Activated CD8-positive, alpha-beta memory T cell treated with anti-CD3 and anti-CD28 coated beads, Interleukin-2, amount 10 ng/mL, durations not matched to agents 7 days and 5 days (primary cell): ENCODE measurements at places on chromosomes 16 and 17. TPM values are rescaled to one million over a fixed set of nuclear protein-coding genes. Genes with fewer than 3 reads are reported as not detected.

The PDILT gene
- not detected for total RNA-seq

The PPM1E gene
- total RNA-seq: 0.03 TPM

GRCh38 chr16:80161799-80162739 is 378.7 kb upstream of the DYNLRB2 start:
- no peak overlapping the region for H3K4me3 ChIP-seq
- H3K4me1 ChIP-seq: no peaks in the 10 kb centered on the region
- no peak for DNase-seq
- no peaks in the 10 kb centered on the region for H3K27me3 ChIP-seq
- no peaks in the 10 kb centered on the region for H3K36me3 ChIP-seq

DNA sequence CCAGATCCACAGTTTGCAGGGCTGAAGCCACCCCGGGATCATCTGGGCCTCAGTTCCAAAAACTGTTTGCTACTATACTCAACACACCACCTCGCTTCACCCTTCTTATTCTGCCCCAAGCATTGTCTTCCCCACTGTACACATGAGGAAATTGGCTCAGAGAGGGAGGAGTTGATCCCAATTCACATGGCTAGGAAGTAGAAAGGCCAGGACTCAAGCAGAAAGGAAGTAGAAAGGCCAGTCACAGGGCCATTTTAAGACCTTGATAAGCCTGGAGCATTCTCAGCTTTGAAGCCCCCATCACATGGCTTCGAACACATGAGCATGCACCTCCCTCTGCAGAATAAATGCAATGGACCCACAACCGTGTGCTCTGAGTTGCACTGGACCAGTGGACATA is 7.7 kb upstream of the PRSS22 start:
- H3K4me3 ChIP-seq: no peak overlapping the region
- H3K36me3 ChIP-seq: no peaks in the 10 kb centered on the region
- no peak overlapping the region for H3K27ac ChIP-seq
- peaks cover 13% of the 10 kb centered on the region for H3K4me1 ChIP-seq

DNA sequence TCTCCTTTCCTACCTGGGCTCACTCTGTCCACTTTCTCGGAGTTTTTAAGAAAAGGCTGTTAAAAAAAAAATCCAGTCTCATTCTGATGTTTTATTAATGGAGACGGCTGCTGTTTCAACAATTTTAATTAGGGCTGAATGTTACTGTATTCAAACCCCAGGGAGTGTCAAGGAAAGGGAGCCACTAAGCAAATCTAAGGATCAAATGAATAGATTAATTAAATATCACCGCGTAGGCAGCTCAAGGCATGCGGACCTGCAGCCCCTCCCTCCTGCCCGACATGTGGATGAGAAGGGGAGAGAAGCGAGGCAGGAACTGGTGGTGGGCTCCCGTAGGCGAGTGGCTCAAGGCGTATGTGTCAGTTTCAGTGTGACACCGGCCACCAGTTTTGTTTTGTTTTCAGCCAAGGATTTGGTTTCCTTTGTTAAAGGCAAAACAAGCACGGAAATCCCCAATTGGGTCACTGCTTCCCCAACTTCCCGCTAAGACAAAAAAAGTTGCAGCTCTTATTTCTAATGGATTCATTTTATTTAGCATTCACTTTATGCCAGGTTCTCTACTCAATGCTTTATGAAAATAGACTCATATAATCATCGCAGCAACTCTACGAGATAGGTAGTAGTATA is 110.6 kb downstream of the GP2 start:
- H3K27me3 ChIP-seq: no peaks in the 10 kb centered on the region
- DNase-seq: no peak
- H3K4me3 ChIP-seq: no peak overlapping the region
- H3K36me3 ChIP-seq: no peaks in the 10 kb centered on the region
- no peaks in the 10 kb centered on the region for H3K4me1 ChIP-seq

DNA sequence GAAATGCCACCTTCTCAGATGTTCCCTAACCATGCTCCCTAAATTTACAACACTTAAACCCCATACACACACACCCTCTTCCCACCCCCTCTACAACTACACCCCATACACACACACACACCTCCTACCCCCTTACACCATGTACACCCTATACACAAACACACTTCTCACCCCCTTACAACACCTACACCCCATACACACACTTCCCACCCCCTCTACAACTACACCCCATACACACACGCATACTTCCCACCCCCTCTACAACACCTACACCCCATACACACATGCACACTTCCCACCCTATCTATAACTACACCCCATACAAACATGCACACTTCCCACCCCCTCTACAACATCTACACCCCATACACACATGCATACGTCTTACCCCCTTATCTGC is 172.0 kb downstream of the SLC39A11 start:
- H3K27me3 ChIP-seq: no peaks in the 10 kb centered on the region
- no peaks in the 10 kb centered on the region for H3K36me3 ChIP-seq
- H3K27ac ChIP-seq: no peak overlapping the region
- DNase-seq: no peak
- no peak overlapping the region for H3K4me3 ChIP-seq
- no peaks in the 10 kb centered on the region for H3K4me1 ChIP-seq

The PIGW gene
- 9.6 TPM for total RNA-seq

DNA sequence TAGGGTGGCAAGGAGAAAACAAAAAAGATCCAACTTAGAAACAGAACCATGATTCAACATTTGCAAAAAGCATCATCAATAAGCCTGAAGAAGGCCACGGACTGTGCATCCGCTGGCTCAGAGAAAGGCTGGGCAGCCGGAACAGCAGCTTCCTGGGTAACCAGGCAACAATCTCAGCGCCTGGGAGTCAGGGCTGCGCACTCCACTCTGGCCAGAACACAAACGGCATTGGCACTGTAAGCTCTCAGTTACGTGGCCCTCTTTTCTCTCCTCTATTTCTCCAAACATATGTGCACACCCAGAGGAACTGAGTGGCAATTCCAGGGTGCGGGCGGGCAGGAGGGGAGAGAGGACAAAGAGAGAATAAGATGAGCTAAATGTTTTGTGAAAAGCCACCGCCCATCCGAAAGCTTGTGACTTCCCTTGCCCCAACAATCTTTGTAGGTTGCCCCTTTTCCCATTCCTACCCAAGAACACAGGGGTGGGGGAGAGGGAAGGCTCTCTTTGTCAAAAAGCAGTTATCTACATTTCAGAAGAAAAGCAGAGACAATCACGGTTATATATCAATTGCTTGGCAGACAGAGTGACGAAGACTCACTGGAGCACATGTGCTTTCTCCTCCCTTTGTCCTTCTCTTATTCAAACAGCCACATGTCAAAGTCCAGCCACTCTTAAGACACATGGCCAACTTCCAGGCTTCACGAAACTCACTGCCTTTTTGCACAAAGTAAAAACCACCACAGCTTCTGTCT is 6.6 kb upstream of the GHDC start:
- no peak overlapping the region for H3K27ac ChIP-seq
- no peak overlapping the region for H3K4me3 ChIP-seq
- H3K27me3 ChIP-seq: no peaks in the 10 kb centered on the region
- peaks cover 19% of the 10 kb centered on the region for H3K36me3 ChIP-seq

DNA sequence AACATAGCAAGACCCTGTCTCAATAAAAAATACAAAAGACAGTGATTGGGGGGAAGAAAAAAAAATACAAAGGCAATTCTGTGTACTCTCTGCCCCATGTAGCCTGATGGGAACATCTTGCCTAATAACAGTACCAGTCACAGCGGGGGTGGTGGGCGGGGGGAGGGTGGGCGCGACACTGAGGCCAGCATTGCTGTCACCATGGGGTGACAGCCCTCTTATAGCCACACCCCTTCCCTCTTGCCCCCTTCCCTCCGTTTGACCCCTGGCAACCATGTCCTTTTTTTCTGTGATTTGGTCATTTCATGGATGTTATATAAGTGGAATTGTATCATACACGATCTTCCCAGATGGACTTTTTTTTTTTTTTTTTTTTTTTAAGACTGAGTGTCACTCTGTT is 80.9 kb downstream of the DNAH17 start:
- H3K36me3 ChIP-seq: no peaks in the 10 kb centered on the region
- no peaks in the 10 kb centered on the region for H3K4me1 ChIP-seq
- no peaks in the 10 kb centered on the region for H3K27me3 ChIP-seq
- no peak for DNase-seq
- H3K27ac ChIP-seq: no peak overlapping the region

DNA sequence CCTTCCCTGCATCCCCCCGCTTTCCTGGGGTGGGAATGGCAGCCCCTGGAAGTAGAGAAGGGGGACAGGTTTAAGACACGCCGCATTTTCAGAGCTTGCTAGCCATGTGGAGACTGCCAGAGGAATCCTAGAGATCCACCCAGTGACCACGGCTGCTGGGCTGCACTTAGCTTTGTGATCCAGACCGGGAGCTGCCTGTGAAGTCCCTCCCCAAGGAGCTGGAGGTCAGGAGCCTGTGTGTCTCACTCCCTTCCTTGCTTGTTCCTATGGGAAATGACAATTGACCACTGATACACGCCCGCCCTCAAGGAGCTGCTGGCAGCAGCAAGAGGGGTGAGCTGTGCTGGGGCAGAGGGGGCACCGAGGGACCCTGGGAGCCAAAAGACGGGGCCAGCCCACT is 73.7 kb downstream of the SREBF1 start:
- no peak overlapping the region for H3K4me3 ChIP-seq
- H3K4me1 ChIP-seq: peaks cover 17% of the 10 kb centered on the region
- peaks cover 2% of the 10 kb centered on the region for H3K36me3 ChIP-seq

DNA sequence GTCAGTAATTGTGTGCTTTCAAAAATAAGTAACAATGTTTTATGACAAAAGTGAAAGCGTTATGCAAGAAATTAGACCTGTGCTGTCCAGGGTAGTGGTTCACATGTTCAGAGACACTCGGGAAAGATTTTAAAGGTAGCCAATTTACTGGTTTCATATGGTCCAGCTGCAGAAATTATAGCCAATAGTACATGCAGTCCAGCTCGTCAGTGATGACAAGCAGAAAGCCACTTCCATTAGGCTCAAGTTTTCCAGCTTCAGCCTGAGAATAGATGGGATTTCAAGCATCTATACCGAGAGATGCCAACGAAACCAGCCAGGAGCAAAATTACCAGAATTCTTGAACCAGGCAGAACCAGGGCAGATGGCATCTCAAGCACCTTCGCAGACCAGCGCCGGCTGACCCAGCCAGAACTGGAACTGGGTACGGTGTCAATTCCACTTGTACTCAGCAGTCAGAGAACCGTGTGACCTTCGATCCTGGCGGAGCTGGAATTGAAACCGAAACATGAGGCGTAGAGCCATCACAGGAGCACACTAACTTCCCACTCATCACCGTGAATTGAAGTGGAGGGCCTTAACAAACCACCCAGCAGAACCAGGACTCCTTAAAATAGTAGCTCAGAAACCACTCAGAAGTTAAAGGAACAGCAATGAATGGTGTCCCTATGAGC is 207.9 kb upstream of the HSBP1 start:
- H3K4me1 ChIP-seq: no peaks in the 10 kb centered on the region
- H3K27ac ChIP-seq: no peak overlapping the region
- no peak overlapping the region for H3K4me3 ChIP-seq

DNA sequence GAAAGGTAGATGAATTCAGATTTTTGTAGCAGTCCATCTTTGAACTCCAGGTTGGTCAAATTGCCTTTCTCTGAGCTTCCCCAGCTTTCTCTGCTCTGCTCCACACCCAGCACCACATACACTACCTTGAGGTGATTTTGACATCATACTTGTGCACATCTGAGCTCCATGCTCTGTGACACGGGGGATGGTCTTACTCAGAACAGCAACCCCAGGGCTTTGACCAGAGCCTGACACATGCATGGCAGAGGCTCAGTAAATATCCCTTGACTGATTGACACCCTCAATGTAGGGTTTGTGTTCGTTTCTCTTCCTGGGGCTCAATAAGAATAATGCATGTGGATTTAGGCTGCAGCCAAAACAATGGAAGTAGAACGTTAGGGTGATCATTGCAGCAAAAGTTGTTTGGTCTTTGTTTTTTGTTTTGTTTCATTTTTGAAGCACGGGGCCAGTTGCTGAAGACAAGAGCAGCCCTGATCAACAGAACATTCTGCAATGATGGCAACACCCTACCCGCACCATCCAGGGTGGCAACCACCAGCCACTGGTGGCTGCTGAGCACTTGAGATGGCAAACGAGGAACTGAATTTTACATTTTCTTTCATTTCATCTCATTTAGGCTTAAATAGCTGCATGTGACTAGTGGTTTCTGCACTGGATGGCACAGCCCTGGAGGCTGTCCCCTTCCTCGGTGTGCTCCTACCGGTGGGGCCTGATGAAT is 224.8 kb upstream of the TNRC6C start:
- DNase-seq: peak; percentile 5
- no peaks in the 10 kb centered on the region for H3K4me1 ChIP-seq
- peaks cover 6% of the 10 kb centered on the region for H3K36me3 ChIP-seq
- no peak overlapping the region for H3K4me3 ChIP-seq
- peaks cover 41% of the 10 kb centered on the region for H3K27me3 ChIP-seq
- H3K27ac ChIP-seq: no peak overlapping the region

GRCh38 chr16:31376705-31377104 is 16.4 kb upstream of the ITGAD start:
- H3K27me3 ChIP-seq: no peaks in the 10 kb centered on the region
- no peak overlapping the region for H3K4me3 ChIP-seq
- DNase-seq: no peak
- peaks cover 23% of the 10 kb centered on the region for H3K36me3 ChIP-seq

- no peak for DNase-seq
- H3K27me3 ChIP-seq: peaks cover 13% of the 10 kb centered on the region
- H3K27ac ChIP-seq: no peak overlapping the region
- peaks cover 7% of the 10 kb centered on the region for H3K36me3 ChIP-seq
- no peak overlapping the region for H3K4me3 ChIP-seq
Observed at GRCh38 chr17:65268832-65269231, 131.7 kb downstream of the RGS9 start.

GRCh38 chr17:75503337-75503950 is 11.9 kb downstream of the CASKIN2 start:
- no peak overlapping the region for H3K4me3 ChIP-seq
- H3K36me3 ChIP-seq: no peaks in the 10 kb centered on the region
- peaks cover 2% of the 10 kb centered on the region for H3K4me1 ChIP-seq
- no peak for DNase-seq
- no peaks in the 10 kb centered on the region for H3K27me3 ChIP-seq

- H3K27me3 ChIP-seq: no peaks in the 10 kb centered on the region
- DNase-seq: no peak
- no peak overlapping the region for H3K27ac ChIP-seq
- H3K36me3 ChIP-seq: peaks cover 27% of the 10 kb centered on the region
- H3K4me1 ChIP-seq: peaks cover 12% of the 10 kb centered on the region
Observed at GRCh38 chr17:11991461-11991860, 5.8 kb downstream of the ZNF18 start.

- H3K4me1 ChIP-seq: peaks cover 25% of the 10 kb centered on the region
- DNase-seq: no peak
- H3K27me3 ChIP-seq: no peaks in the 10 kb centered on the region
Observed at GRCh38 chr17:42233156-42233555, 38.9 kb upstream of the GHDC start.

GRCh38 chr17:42743595-42744282 is 1.1 kb downstream of the EZH1 start:
- H3K4me3 ChIP-seq: peak overlapping the region; percentile 98
- peak overlapping the region; percentile 90 for H3K27ac ChIP-seq
- DNase-seq: no peak

The USP43 gene
- 0.29 TPM for total RNA-seq
